ENCODE measurements at places on chromosomes 16 and 17.

- DNase-seq: no peak
Measured at GRCh38 chr16:73725156-73725555, 571.5 kb upstream of the PSMD7 start.

GRCh38 chr16:19114359-19115147, 789 bp downstream of the ITPRIPL2 start:
- DNase-seq: no peak

DNA sequence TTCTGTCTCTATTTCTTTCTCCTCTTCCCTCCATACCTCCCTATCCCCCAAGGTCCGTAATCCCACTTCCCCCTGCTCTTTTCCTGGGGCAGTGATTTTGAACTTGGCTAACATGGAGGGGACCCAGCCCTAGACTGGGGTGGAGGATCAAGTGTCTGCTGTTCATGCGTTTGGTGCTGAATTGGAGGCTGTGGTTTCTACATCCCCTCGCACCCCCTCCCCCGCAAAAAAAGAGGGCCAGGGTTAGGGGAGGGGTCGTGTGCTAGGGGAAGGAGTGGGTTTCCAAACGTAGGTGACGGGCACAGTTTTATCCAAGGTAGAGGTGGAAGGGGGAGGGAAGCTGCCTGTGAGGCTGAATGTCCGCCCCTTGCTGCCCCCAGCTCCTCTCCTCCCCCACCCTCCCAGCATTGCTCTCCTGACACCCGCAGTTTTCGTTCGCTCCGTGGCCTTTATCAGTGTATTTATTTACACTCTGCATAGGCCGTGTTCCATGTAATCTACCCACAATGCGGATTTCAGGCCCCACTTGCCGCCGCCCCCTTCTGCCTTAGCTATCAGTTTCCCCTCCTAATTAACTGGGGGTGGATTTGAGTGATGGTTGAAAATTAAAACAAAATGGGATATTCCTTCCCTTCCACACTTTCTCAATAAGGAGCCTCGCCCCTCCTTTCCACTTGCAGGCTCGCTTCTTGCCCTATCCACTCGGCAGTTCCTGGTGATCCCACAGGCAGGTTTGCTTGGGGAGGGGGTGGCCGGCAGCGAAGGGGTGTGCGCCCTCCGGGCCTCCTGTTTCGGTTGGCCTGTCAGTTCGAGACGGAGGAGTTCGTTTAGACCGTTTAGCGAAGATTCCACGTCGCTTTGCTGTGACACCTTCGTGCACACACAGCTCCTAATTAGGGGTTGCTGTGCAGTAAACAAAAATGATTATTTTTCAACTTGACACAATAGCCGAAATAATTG, 2.0 kb downstream of the GNAO1 start:
- DNase-seq: no peak

DNA sequence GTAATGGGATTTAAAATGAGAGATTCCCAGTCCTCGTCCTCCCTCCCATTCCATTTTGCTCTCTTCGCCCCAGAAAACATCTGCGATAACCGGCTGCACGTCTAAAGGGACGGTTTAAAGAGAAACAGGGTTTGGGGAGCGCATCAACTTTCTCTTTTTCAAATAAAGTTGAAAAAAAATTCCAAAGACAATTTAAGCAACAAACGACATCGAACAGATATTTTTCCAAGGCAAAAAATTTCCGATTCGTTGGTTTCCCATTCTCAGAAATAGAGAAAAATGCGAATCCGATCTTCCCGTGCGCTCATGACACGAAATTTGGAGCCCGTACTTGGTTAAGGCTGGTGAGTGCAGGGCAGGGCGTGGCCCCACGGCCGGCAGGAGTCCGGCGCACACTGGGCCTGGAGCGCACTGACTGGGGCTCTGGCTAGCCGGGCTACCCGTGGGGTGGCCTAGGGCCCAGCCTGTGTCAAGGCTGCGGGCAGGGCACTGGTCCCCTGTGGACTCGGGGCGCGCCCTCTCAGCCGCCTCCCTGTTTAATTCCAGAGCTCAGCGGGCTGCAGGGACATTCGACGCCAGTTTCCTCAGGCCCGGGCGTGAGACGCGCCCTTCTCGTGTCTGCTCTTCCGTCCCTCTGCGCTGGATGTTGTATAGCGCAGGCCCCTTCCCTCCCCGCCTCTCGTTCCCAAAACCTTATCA, 17.9 kb upstream of the ZFHX3 start:
- no peak for DNase-seq

- DNase-seq: peak; percentile 62
Measured at GRCh38 chr17:3683054-3683511, 12.9 kb downstream of the P2RX5 start.

GRCh38 chr16:78252757-78253156, 153.3 kb downstream of the WWOX start:
- no peak for DNase-seq
